Ovary (tissue), 10 donors: ENCODE measurements at places on chromosomes 12 and 14. TPM values are rescaled to one million over a fixed set of nuclear protein-coding genes. Genes with fewer than 3 reads are reported as not detected.
A peak's percentile ranks its signal among the peaks of the same experiment; 100 is the strongest.

Gene LALBA
- total RNA-seq: not detected

GRCh38 chr12:31959701-31960391 is 631 bp downstream of the RESF1 start:
- H3K27ac ChIP-seq: peak overlapping the region; percentile 83
- H3K4me3 ChIP-seq: peak overlapping the region; percentile 82
- H3K4me1 ChIP-seq: peaks cover 9% of the 10 kb centered on the region
- H3K36me3 ChIP-seq: no peaks in the 10 kb centered on the region

Gene INSM2
- 0.11 TPM for total RNA-seq

DNA sequence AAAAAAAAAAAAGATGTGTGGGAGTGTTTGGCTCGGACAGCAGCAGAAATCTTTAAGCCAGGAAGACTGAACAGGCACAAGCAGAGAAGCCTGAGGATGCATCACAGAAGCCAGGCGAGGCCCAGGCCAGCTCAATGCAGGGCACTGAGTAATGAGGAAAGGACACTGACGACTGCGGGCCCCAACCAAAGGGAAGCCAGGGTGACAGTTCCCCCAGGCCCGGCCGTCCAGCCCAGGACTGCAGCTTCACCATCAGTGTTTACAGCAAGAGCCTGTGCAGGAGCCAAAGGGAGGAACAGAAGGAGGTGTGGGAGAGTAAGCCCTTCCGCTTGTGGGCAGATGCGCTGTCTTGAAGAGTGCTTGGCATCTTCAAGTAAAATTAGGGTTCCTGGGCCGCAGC is 205.3 kb upstream of the SFSWAP start:
- no peaks in the 10 kb centered on the region for H3K27me3 ChIP-seq
- DNase-seq: no peak
- H3K36me3 ChIP-seq: no peaks in the 10 kb centered on the region
- H3K4me3 ChIP-seq: no peak overlapping the region
- H3K4me1 ChIP-seq: no peaks in the 10 kb centered on the region

GRCh38 chr14:104362761-104363605 is 216.6 kb upstream of the C14orf180 start:
- H3K4me1 ChIP-seq: no peaks in the 10 kb centered on the region
- DNase-seq: no peak
- no peaks in the 10 kb centered on the region for H3K27me3 ChIP-seq
- no peak overlapping the region for H3K27ac ChIP-seq

Gene TCL1A
- total RNA-seq: not detected

DNA sequence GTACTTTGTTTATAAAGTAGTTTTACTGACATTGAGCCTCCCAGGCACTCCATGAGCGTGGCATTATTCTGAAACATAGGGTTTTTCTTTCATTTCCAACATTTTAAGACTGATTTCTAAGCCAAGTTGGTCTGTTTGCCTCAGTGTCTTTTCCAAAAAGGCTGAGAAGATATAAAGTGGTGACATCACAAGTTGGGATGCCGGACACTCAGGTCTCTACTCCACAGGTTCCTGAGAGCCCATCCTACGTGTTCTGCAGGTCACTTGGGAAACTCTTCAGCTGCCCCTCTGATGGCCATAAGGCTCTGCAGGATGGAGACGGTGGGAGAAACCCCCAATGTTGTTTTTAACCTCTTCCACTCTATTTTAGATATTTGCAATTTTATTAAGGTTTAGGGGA is 6.0 kb downstream of the RFX4 start:
- no peak overlapping the region for H3K4me3 ChIP-seq
- DNase-seq: no peak
- peaks cover 4% of the 10 kb centered on the region for H3K4me1 ChIP-seq
- H3K27me3 ChIP-seq: no peaks in the 10 kb centered on the region

- no peaks in the 10 kb centered on the region for H3K4me1 ChIP-seq
- no peaks in the 10 kb centered on the region for H3K27me3 ChIP-seq
- no peaks in the 10 kb centered on the region for H3K36me3 ChIP-seq
- DNase-seq: no peak
- no peak overlapping the region for H3K27ac ChIP-seq
- H3K4me3 ChIP-seq: no peak overlapping the region
Observed at GRCh38 chr12:16272222-16272621, 5.3 kb downstream of the SLC15A5 start.

Gene SCN8A
- total RNA-seq: 2.9 TPM
